ENCODE measurements at places on chromosomes 2 and 18. TPM values are rescaled to one million over a fixed set of nuclear protein-coding genes. Genes with fewer than 3 reads are reported as not detected.

The NLRC4 gene
- total RNA-seq, result 0.55 TPM

GRCh38 chr2:109331896-109332848 lies 203.2 kb downstream of the SH3RF3 start:
- DNase-seq, result peak; percentile 14

DNA sequence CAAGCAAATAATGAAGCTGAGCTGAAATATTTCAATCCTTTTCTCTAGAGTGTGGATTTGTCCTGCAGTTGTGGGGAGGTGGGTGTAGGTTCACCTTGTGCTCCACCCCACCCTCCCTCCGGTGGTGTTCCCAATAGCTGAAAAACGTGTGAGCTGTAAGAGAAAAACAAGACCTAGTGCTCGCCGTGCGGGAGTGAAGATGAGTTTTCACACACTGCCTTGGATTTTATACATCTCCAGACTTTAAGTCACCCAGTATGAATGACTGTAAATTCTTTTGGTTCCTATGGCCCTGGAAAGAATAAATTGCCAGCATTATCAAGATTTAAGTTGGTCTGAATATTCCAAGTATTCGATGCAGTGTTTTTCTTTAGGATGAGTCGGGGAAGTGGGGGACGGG lies 1.9 kb upstream of the SOX11 start:
- no peak for DNase-seq

DNA sequence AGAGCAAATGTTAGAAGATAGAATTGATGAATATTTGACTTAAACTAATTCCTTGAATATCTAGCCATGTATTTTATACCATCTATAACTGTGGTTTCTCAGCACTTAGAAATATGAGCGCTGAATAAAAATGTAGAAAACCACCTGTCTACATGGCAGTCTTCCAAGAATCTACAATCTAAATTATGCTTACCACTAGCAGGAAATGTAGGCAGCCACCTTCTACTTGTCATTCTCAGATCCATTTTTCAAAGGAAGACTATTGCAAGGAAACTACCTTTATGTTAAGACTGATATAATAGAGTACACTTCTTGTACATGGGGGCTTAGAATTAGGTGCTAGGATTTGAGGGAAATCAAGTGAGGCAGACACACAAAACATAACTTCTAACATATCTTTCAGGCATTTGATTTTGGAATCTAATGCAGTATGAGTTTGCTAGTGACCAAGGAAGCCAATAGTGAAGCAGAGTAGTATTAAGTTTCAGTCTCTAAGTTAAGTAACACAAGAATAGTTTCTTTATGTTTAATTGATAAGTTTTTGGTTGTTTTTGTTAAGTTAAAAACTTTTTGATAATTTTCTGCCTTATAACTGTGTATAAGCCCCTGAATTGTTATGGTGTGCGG lies 175.9 kb upstream of the ITGA4 start:
- no peak for DNase-seq

The LRP1B gene
- total RNA-seq, result not detected

GRCh38 chr18:45111502-45111848 lies 430.8 kb downstream of the SETBP1 start:
- no peak for DNase-seq

GRCh38 chr2:8630676-8631464 lies 51.0 kb upstream of the ID2 start:
- DNase-seq, result no peak

DNA sequence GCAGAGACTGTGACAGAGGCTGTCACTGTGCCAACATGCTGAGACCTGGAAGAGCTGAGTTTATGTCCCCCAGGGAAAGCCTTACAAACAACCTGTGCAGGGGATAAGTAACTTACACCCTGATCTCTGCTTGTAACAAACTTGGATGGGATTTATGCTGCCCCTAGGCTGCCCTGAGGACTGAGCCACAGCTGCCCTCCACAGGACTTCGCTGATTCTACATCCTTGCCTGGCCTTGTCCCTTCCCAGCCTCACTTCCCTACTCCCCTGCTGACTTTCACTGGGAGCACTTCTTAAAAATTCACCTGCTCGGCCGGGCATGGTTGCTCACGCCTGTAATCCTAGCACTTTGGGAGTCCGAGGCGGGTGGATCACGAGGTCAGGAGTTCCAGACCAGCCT lies 45.9 kb upstream of the ASAP2 start:
- DNase-seq, result no peak

DNA sequence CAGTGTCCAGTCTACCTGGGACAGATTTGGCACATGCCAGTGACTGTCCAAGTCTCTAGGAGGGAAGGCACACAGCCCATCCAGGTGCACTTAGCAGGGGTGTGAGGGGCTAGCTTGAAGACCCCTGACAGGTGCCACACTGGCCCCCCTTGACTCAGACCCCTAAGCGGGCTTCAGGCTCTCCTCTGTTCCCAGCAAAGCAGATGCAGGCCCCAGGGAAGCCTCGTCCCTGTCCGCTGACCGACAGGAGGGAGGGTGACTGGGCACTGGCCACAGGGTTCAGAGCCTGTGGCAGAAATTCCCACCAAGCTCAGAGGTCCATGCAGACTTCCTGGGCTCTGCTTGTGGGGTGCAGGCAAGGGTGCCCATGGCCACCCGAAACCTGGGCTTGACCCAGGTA lies 239.8 kb upstream of the MYT1L start:
- no peak for DNase-seq

The POTEJ gene
- not detected for total RNA-seq

- DNase-seq, result no peak
Observed at GRCh38 chr18:62610701-62611411, 88.0 kb downstream of the ZCCHC2 start.

DNA sequence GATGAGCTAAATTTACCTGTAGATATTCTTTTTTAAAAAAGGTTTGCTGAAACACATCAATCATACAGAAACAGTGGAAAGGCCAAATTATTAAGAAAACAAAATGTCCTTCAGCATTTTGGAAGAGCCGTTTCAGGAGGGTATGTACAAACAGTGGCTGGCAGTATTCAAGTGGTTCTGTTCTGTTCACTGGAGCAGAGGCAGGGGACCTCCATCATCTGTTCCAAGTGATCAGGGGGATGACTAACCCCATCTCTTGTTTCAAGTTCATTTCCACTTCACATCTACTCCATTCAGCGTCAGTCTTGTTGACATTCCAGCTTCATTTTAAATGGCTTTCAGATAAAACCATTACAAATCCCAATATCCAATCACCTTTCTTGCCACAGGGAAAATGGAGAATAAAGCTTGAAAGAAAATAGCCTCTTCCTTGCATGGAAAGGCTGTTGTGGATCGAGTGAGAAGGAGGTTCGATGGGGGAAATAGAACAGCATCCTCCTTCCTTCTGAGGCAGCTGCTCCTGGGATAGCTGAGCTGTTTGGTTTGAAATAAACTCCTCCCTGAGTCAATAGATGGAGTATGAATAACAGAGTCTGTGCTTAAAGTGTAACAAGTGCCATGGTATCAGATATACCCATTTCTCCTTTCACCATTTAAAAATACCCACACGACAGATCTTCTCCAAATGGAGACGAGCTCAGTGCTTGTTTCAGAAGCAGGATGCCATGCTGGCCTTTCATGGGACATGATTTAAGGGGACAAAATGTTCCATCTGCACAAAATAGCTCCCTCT lies 63.7 kb upstream of the OTOF start:
- no peak for DNase-seq

- DNase-seq, result no peak
Observed at GRCh38 chr2:45085487-45085886, 76.2 kb upstream of the SIX2 start.

- peak; percentile 81 for DNase-seq
Observed at GRCh38 chr2:9753665-9754531, 89.4 kb upstream of the TAF1B start.

GRCh38 chr2:233928594-233929351 lies 11.6 kb downstream of the TRPM8 start:
- DNase-seq, result peak; percentile 52

The HNMT gene
- not detected for total RNA-seq

GRCh38 chr2:51698021-51698420 lies 666.1 kb upstream of the NRXN1 start:
- no peak for DNase-seq

The GAREM1 gene
- 0.39 TPM for total RNA-seq

DNA sequence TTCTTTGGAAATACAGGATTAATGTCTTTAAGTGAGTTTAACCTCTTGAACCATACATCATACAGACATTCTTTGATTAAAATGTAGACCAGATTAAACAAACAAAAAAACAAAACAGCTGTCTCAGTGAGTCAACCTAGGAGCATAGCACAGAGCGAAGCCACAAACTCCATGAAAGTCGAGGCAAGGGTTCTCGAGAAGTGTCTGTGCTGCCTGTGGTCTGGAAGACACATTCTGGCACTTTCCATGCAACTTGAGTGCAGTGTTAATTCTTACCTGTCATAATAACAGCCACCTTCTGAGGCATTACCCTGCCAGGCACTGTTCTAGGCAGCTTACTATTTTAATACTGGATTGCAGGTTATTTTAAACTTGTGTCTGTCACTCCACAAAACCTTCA lies 435.5 kb upstream of the MMADHC start:
- peak; percentile 1 for DNase-seq

- DNase-seq, result no peak
Observed at GRCh38 chr18:6374935-6375529, 39.7 kb downstream of the L3MBTL4 start.

GRCh38 chr18:66235206-66235605 lies 368.7 kb downstream of the CDH19 start:
- no peak for DNase-seq

The REG3A gene
- not detected for total RNA-seq

GRCh38 chr18:55018602-55019001 lies 59.3 kb upstream of the CCDC68 start:
- DNase-seq, result no peak

The KLHL14 gene
- 0.05 TPM for total RNA-seq

Data from activated T-cell treated with anti-CD3 and anti-CD28 coated beads, Interleukin-2, amount 50 U/mL, for 72 hours (primary cell).